Neural crest cell (in vitro differentiated cells): ENCODE measurements at places on chromosomes 16 and 17. TPM values are rescaled to one million over a fixed set of nuclear protein-coding genes. Genes with fewer than 3 reads are reported as not detected.
A peak's percentile ranks its signal among the peaks of the same experiment; 100 is the strongest.

GRCh38 chr17:42107597-42108576, 4.6 kb downstream of the DHX58 start:
- peak; percentile 90 for DNase-seq
- peak overlapping the region; percentile 16 for H3K27ac ChIP-seq
- no peaks in the 10 kb centered on the region for H3K36me3 ChIP-seq
- H3K27me3 ChIP-seq: peaks cover 20% of the 10 kb centered on the region

- no peak overlapping the region for H3K27ac ChIP-seq
- DNase-seq: no peak
- H3K27me3 ChIP-seq: peaks cover 51% of the 10 kb centered on the region
- H3K36me3 ChIP-seq: no peaks in the 10 kb centered on the region
- no peaks in the 10 kb centered on the region for H3K4me1 ChIP-seq
Measured at GRCh38 chr16:58378401-58378800, 13.9 kb upstream of the GINS3 start.

DNA sequence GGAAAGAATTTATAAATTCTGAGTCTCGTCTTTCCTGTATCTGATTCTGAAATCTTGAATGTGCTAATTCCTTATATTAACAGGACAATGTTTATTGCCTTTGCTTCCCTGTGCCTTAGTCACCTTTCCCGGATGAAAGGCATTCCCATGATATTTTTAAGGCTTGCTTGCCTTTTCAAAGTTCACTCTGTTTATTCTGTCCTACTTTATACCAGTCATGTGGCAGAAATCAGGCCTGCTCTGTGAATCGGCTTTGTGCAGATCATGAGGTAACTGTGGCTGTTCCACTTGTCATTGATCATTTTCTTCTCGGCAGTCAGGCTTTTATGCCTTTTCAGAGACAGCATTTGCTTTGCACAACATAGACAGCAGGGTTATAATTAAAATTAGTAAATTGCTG, 28.8 kb upstream of the ABCC11 start:
- H3K4me3 ChIP-seq: no peak overlapping the region
- H3K4me1 ChIP-seq: peaks cover 12% of the 10 kb centered on the region
- H3K36me3 ChIP-seq: no peaks in the 10 kb centered on the region
- no peaks in the 10 kb centered on the region for H3K27me3 ChIP-seq
- peak overlapping the region; percentile 32 for H3K27ac ChIP-seq
- DNase-seq: no peak

- no peak for DNase-seq
- no peak overlapping the region for H3K27ac ChIP-seq
- no peaks in the 10 kb centered on the region for H3K27me3 ChIP-seq
- peaks cover 5% of the 10 kb centered on the region for H3K4me1 ChIP-seq
- H3K36me3 ChIP-seq: no peaks in the 10 kb centered on the region
Measured at GRCh38 chr16:58793366-58793765, 59.2 kb upstream of the GOT2 start.

- H3K36me3 ChIP-seq: peaks cover 4% of the 10 kb centered on the region
- H3K4me1 ChIP-seq: peaks cover 35% of the 10 kb centered on the region
- no peak for DNase-seq
- peak overlapping the region; percentile 96 for H3K4me3 ChIP-seq
- peaks cover 27% of the 10 kb centered on the region for H3K27me3 ChIP-seq
- H3K27ac ChIP-seq: no peak overlapping the region
Measured at GRCh38 chr16:14284371-14284770, 213.3 kb downstream of the MRTFB start.

DNA sequence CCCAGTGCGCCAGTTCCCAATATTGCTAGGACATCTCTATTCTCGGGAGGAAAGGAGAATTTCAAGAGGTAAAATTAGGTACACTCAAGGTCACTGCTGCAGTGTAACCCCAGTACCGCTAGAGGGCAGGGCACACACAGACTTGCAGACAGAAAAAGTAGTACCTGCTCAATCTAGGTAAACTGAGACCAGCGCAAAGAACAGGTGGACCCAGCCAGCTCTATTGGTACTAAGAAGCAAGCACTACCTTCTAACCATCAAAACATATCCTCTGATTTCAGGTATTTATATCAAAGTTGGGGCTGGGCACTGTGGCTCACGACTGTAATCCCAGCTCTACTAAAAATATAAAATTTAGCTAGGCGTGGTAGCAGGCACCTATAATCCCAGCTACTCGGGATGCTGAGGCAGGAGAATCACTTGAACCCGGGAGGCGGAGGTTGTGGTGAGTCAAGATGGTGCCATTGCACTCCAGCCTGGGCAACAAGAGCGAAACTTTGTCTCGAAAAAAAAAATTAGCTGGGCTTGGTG, 3.6 kb upstream of the WDR81 start:
- H3K27ac ChIP-seq: no peak overlapping the region
- H3K4me1 ChIP-seq: peaks cover 20% of the 10 kb centered on the region
- peak; percentile 62 for DNase-seq

GRCh38 chr17:75634376-75634740, 1.1 kb downstream of the SMIM5 start:
- no peak overlapping the region for H3K27ac ChIP-seq
- H3K4me1 ChIP-seq: peaks cover 26% of the 10 kb centered on the region
- H3K27me3 ChIP-seq: no peaks in the 10 kb centered on the region
- H3K36me3 ChIP-seq: no peaks in the 10 kb centered on the region
- DNase-seq: no peak
- H3K4me3 ChIP-seq: no peak overlapping the region

DNA sequence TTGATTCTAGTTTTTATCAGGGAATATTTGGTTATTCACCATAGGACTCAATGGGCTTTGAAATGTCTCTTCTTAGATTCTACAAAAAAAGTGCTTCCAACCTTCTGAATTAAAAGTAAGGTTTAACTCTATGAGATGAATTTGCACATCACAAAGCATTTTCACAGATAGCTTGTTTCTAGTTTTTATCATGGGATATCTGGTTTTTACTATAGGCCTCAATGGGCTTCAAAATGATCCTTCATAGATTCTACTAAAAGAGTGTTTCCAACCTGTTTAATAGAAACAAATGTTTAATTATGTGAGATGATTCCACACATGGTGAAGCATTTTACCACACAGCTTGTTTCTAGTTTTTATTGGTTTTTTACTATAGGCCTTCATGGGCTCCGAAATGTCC, 560.7 kb downstream of the KCNJ18 start:
- no peak overlapping the region for H3K4me3 ChIP-seq
- no peak overlapping the region for H3K27ac ChIP-seq
- H3K36me3 ChIP-seq: no peaks in the 10 kb centered on the region
- no peaks in the 10 kb centered on the region for H3K27me3 ChIP-seq
- no peaks in the 10 kb centered on the region for H3K4me1 ChIP-seq

DNA sequence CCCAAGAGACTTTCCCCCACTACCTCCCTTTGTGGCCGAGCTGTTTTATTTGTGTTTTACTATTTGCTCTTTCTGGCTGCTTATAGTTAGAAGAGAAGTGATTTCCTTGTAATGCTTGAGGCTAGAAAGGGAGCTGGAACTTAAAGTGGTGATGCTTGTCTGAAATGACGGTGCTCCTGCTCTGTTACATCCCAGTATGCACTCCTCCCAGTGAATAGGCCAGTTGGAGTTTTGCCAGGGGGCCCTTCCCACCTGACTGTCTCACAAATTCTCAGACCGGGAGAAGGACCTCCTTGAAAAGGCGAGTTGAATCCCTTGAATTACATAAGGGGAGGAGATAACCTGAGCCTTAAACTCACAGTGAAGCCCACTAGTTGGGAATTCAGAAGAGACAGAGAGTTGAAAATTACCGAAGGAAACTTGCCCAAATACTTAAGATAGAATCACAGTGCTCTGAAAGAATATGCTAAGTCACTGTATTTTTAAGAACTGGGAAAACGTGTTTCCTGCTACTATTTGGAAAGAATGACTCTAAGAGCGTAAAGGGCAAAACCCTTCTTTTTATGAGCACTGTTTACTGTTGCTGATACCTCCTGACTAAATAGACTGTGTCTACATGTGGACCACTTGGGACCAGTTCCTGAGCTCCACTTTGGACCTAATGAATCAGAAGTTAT, 84.7 kb upstream of the CLEC3A start:
- peaks cover 4% of the 10 kb centered on the region for H3K4me1 ChIP-seq
- no peaks in the 10 kb centered on the region for H3K27me3 ChIP-seq
- H3K4me3 ChIP-seq: no peak overlapping the region

DNA sequence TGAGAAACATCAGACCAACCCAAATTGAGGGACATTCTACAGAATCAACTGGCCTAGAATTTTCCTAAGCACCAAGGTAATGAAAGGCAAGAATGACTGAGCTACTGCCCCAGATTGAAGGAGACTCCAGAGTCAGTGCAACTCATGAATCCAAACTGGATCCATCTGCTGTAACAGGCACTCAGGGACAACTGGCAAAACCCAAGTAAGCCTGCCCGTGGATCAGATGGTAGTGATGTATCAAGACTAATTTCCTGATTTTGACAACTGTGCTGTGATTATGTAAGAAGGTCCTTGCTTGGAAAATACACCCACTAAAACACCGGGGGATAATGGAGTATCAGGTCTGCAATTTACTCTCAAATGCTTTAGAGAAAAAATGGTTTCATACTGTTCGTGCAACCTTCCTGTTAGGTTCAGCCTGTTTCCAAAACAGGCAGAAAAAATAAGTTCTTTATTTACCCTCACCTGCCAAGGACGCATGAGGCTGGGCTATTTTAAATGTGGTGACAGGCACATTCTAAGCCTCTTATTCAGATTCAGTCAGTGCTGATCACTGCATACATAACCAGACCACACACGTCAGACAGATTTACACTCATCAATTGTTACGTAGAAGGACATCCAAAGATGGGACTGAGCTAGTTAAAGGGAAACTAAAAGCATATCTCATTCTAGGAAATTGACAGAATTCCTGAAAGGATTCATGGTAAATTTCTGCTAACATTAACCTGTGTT, 7.0 kb downstream of the MBTPS1 start:
- DNase-seq: no peak
- no peaks in the 10 kb centered on the region for H3K27me3 ChIP-seq
- no peaks in the 10 kb centered on the region for H3K36me3 ChIP-seq
- H3K27ac ChIP-seq: no peak overlapping the region
- no peak overlapping the region for H3K4me3 ChIP-seq

- no peak for DNase-seq
- peak overlapping the region; percentile 96 for H3K27ac ChIP-seq
- no peaks in the 10 kb centered on the region for H3K36me3 ChIP-seq
- H3K27me3 ChIP-seq: no peaks in the 10 kb centered on the region
Measured at GRCh38 chr17:77405867-77406732, 265.3 kb downstream of the SEC14L1 start.

- no peak for DNase-seq
- no peak overlapping the region for H3K27ac ChIP-seq
- H3K27me3 ChIP-seq: peaks cover 8% of the 10 kb centered on the region
- no peaks in the 10 kb centered on the region for H3K36me3 ChIP-seq
- no peak overlapping the region for H3K4me3 ChIP-seq
Measured at GRCh38 chr17:45656527-45657181, 127.5 kb upstream of the CRHR1 start.

DNA sequence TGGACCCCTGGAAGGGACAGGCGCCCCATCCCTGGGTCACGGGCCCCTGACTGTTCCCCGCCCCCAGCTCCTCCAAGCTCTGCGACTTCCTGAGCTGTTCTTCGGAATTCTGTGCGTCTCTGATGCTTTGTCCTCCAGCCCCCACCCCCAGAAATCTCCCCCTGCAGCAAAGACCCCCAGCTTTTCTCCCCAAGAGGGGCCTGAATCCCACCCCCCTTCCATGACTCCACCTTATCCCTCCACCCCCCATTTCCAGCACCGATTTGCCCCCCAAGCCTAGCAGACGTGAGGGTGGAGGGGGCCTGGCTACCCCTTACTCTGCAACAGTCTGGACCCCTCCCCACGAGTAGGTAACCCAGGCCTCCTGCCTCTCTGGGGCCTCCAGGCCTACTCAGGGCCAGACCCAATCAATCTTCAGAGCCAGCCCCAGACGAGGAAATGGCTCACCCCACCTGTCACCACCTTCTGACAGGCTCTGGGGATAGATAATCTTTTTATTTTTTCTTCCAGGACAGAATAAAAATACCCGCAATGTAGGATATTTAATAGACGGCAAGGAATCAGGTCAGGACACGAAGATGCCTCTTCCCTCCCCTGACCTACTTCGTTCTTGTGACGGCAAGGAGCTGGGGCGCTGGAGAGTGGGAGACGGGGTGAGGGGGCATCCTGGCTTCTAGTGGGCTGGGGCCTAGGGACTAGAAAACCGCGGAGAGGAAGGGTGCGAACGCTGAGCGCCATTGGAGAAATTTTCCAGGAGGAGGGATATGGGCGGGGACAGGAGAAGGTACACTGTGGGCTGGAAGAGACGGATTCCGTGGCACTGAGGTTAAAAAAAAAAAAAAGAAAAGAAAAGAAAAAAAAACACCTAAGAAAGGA, 744 bp upstream of the PLXDC1 start:
- H3K4me1 ChIP-seq: peaks cover 24% of the 10 kb centered on the region
- no peak for DNase-seq
- H3K27ac ChIP-seq: no peak overlapping the region
- peaks cover 9% of the 10 kb centered on the region for H3K36me3 ChIP-seq
- H3K4me3 ChIP-seq: peak overlapping the region; percentile 96

DNA sequence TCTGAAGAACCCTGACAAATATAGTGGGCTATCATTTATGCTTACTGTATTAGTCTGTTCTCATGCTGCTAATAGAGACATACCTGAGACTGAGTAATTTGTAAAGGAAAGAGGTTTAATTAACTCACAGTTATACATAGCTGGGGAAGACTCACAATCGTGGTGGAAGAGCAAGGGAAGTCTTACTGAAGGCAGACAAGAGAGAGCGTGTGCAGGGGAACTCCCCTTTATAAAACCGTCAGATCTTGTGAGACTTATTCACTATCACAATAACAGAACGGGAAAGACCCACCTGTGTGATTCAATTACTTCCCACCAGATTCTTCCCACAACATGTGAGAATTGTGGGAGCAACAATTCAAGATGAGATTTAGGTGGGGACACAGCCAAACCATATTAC, 526.8 kb upstream of the GOT2 start:
- no peaks in the 10 kb centered on the region for H3K27me3 ChIP-seq
- DNase-seq: no peak
- no peak overlapping the region for H3K27ac ChIP-seq
- no peaks in the 10 kb centered on the region for H3K4me1 ChIP-seq
- H3K4me3 ChIP-seq: no peak overlapping the region

GRCh38 chr16:21523411-21524067, 75.8 kb upstream of the METTL9 start:
- no peaks in the 10 kb centered on the region for H3K36me3 ChIP-seq
- DNase-seq: no peak
- H3K4me1 ChIP-seq: peaks cover 25% of the 10 kb centered on the region
- H3K27ac ChIP-seq: no peak overlapping the region

DNA sequence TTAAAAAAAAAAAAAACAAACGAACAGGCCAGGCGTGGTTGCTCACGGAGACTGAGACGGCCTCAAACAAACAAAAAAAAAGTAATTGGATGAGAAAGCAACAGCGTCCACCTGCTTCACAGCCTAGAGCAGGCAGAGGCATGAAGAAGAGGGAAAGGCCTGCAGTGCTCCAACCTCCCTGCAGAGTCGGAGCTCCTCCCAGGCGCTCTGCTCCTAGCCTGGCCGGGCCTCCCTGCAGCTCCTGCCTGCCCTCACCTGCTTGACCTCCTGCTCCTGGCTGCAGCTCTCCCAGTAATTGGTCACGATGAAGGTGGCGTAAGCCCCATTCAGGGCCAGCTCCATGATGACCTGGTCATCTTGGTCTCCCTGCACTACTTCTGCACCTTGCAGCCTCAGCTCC, 5.5 kb downstream of the NMRAL1 start:
- no peaks in the 10 kb centered on the region for H3K27me3 ChIP-seq
- no peak overlapping the region for H3K4me3 ChIP-seq
- no peak overlapping the region for H3K27ac ChIP-seq
- peaks cover 10% of the 10 kb centered on the region for H3K4me1 ChIP-seq
- H3K36me3 ChIP-seq: peaks cover 5% of the 10 kb centered on the region

- no peak overlapping the region for H3K27ac ChIP-seq
- no peaks in the 10 kb centered on the region for H3K36me3 ChIP-seq
- peaks cover 40% of the 10 kb centered on the region for H3K27me3 ChIP-seq
- no peak overlapping the region for H3K4me3 ChIP-seq
- H3K4me1 ChIP-seq: peaks cover 15% of the 10 kb centered on the region
Measured at GRCh38 chr16:55055262-55055661, 124.6 kb downstream of the IRX5 start.

The CD300E gene
- total RNA-seq: not detected in 2 replicates

The SLC5A11 gene
- not detected in 2 replicates for total RNA-seq

The SMPD3 gene
- total RNA-seq: 3.2 and 3.8 TPM in 2 replicates

The NEUROD2 gene
- total RNA-seq: not detected in 2 replicates
